AG09319 (cell line): ENCODE measurements at places on chromosomes 2 and 18.

- DNase-seq, result no peak
Measured at GRCh38 chr2:74028741-74029140, 44.0 kb downstream of the TET3 start.

GRCh38 chr2:183998041-183998796 lies 600.1 kb upstream of the ZNF804A start:
- DNase-seq, result no peak

- no peak for DNase-seq
Measured at GRCh38 chr2:33126552-33126951, 179.8 kb downstream of the LTBP1 start.

DNA sequence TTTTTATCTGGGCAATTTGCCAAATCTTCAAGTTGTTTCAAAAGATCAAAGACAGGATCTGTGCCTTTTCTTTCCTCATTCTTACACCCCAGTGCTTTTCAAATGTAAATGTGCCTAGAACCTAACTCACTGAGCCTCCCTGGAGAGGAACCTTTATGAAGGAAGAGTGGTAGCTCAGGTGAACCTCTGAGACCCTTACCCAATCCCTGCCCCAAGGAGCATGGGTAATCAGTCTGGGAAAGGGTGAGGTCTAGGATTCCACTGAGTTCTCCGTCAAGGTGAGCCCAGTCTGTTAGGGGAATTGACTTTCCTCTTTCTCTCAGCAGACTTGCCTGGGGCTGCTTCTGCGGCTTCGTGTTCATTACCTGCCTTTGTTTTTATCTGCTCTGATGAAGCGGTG lies 88.1 kb upstream of the MAP4K4 start:
- DNase-seq, result no peak

DNA sequence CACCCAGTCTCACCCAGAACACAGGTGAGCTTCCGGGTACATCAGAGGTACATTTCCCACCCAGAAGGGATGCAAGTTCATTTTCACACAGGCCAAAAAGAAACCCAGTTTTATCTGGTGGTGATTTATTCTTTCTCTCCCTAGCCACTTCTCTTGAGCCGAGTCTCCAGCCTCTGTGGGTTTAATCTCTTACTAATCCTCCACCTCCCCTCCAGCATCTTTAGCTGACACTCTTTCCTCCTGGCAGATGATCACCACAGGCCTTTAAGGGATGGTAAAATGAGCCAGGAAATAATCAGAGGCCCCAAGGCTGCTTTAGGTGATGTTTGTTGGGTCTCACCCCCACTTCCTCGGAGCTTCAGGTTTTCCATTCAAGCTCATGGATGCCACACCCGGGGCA lies 145.7 kb upstream of the DLX2 start:
- DNase-seq, result no peak

DNA sequence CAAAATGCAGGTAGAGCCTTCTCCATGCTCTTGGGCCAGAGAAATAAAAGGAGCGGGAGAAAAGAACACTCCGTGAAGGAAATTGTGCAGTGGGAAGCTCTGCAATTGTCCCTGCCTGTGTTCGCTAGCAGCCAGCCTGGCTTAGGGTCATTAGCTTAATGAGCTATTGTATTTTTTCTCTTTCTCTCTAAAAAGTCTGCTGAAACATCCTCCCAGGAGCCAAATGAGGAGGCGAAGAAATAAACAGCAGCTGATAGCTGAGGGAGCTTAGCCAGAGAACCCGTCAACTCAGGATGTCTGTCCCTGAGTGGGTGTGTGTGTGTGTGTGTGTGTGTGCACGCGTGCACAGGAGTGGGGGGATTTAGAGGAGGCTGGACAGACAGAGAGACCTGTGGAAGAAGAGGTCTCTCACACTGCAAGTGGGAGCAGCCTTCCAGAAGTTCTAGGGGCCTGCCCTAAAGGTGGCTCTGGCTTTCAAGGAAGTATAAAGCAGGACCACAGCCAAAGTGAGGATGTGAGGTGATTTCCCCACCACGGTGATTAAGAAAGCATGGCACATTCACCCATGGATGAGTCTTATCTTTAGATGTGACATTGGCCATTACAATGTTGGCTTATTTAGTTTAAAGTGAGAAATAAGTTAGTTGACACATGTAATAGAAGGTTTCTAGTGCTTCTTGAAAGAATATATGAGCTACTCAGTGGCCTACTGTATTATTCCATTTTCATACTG lies 690.4 kb downstream of the RNF144A start:
- DNase-seq, result no peak

- no peak for DNase-seq
Measured at GRCh38 chr2:150043172-150043500, 444.3 kb downstream of the RND3 start.

DNA sequence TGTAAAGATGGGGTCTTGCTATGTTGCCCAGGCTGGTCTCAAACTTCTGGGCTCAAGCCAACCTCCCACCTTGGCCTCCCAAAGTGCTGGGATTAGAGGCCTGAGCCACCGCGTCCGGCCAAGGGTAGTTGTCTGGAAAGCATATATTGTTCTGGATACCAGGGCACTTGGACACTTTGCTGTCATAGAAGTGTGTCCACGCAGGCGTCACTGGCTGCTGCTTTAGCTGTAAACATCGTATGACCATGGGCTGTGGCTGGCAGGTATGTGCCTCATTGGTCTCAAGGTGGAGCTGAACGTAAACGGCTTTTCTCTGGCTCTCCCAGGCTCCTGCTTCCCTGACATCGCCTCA lies 3.2 kb upstream of the GPR35 start:
- DNase-seq, result no peak

DNA sequence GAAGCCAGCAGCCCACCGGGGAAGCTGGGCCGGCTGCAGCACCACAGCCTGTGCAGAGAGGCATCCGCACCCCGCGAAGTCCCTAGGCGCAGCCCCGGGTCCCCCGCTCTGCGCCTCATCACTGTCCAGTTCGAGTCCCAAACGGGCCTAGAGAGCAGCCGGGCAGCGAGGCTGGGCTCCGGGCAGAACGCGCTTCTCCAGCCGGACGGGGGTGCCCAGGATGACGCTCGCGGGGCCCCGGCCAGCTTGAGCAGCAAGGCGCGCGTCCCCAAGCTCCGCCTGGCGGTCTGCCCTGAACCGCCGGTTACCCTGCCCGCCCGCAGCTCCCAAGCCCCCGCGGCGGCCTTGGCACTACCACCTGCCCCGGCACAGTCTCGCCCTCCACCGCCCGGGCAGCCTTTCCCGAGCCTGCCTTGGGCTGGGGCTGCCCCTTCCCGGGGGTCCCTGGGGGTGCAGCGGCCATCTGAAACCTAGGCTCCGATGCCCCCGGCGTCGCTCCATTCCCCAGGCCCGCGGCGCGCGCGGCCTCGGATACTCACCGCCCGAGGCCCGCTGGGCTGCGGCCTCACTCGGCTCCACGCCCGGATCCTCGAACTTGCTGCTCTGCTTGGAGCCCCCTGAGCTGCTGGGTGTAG lies 591 bp downstream of the SLC16A14 start:
- no peak for DNase-seq

DNA sequence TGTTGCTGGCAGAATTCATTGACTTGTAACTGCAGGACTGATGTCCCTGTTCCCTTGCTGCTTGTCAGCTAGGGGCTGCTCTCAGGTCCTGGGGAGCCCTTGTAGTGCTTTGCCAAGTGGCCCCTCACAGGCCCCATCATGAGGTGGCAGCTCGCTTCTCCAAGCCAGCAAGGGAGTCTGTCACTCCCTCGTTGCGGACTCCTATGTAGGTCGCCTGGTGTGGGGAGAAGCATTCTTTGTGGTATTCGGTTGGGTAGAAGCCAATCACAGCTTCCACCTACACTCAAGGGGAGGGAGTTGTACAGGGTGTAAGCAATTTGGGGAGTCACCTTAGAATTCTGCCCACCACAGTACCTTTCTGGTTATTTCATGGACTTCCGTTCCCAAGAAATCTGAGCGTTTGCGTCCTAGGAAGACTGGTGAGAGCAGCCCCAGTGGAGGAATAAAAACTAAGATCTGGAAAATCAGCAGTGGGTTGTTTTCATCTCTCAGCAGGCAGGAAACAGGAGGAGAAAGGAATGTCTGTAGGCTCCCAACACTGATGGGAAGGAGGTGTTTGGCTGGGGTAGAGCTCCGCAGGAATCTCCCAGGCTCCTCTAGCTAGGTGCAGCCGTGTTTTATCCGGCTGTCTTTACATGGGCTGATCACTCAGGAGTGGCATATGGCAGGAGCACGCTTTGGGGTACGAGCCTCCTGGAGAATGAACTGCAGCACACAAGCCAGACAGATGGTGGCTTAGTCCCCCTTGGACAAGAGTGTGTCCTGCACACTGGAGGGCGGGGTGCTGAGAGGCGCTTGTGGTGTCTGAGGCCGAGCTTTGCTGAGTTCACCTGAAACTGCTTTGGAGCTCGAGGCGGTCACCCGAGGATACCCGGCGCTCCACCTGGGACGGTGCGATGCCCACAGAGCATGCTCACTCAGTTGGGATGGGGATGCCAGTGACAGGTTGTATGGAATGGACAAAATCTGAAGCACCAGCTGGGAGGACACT lies 58.3 kb downstream of the LDLRAD4 start:
- DNase-seq, result no peak

- DNase-seq, result no peak
Measured at GRCh38 chr2:160268151-160268781, 68.2 kb upstream of the ITGB6 start.

DNA sequence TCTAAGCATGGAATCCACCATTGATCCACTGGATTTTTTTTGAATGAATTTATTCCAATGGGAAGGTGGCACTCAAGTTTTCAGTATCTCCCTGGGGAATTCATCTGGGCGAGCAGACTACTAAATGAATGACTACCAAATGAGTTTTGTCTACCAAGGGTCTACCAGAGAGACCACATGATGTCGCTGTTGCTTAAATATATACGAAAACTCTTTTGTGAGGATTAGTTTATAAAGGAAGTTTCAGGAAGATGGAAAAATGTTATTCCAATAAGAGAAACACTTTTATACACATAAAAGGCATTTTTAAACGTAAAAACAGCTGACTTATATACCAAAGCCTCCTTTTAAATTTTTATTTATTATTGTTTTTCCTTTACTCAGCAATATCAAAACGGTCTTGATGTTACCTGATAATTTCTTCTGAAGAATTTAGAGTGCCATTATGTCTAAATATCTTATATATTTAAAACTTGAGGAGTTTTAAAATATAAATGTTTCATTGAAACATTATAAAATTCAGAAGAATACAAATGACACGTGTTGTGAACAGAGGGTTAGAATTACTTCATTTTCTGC lies 139.7 kb downstream of the HRH4 start:
- peak; percentile 37 for DNase-seq

GRCh38 chr18:45777393-45777792 lies 48.1 kb upstream of the SIGLEC15 start:
- peak; percentile 38 for DNase-seq

DNA sequence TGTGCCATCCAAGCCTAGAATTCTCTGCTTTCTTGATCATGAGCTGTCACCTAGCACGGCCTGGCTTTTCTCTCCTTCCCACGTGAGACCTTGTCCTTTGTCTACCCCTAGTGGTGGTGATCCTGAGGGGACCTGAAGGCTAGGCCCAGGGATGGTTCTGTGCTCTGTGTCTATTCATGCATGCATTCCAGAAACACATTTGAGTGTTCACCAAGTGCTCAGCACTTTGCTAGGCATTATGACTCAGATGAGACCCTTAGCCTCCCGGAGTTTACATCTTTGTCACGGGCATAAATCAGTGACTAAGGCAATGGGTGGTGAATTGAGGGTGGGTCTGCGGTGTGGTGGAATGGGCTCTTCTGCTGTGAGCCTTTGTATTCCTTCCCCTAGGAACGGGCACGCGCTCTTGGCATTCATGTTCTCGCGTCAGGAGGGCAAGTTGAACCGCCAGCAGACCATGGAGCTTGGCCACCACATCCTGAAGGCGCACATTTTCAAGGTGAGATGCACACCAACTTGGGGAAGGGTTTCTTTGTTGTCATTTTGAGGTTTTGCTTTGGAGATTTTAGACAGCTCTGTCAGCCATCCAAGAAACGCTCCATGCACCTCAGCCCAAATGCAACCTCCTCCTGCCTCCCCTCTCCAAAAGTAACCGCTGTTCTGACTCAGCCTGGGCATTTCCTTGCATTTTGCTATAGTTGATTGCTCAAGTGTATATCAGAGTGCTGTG lies 100.9 kb downstream of the WDSUB1 start:
- no peak for DNase-seq

GRCh38 chr2:43018179-43019024 lies 208.0 kb downstream of the ZFP36L2 start:
- peak; percentile 84 for DNase-seq

GRCh38 chr2:182345384-182345783 lies 81.5 kb downstream of the PDE1A start:
- DNase-seq, result no peak

- no peak for DNase-seq
Measured at GRCh38 chr2:159133797-159134196, 152.7 kb downstream of the WDSUB1 start.

GRCh38 chr2:26327291-26328272 lies 18.4 kb upstream of the SELENOI start:
- DNase-seq, result no peak

- DNase-seq, result no peak
Measured at GRCh38 chr2:62858231-62858832, 152.8 kb downstream of the EHBP1 start.

DNA sequence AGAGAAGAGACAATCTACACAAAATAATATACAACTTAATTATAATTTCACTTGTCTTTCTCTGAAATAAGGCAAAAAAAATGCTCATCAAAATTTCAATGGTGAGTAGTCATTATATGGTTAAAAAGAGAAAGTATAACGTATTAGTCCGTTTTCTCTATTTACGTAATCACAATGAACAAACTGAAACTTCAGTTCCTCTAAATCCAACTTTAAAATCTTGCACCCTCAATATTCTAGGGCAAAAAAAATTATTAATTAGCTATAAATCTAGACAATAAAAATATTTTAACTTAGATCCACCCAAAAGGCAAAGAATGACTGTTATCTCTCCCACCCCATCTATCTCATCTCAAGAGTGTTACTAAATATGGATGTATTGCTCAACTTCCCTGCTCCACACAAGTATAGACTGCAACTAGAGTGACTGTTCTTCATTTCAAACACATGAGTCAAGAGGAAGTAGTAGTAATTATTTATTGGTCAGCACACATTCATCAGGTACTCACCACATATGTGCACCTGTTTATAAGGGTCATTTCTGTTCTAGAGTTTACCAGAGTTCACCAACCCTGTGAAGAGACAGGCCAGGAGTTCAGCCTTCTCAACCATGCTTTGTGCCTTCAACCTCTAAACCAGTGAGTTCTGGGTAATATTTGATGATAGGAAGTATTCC lies 36.4 kb downstream of the STK39 start:
- DNase-seq, result peak; percentile 31

GRCh38 chr2:43491065-43491639 lies 104.7 kb downstream of the THADA start:
- DNase-seq, result no peak
